Stimulated activated CD4-positive, alpha-beta T cell treated with anti-CD3 and anti-CD28 coated beads, Interleukin-1b, Interleukin-23, amount 100 ng/mL, for 24 hours (primary cell): ENCODE measurements at places on chromosomes 12 and 14.

- no peak for DNase-seq
These were observed 68.4 kb upstream of the FAM222A start for GRCh38 chr12:109645194-109645593.

GRCh38 chr12:23002381-23002780 lies 377.4 kb downstream of the ETNK1 start:
- DNase-seq, result no peak

- DNase-seq, result no peak
These were observed 278.3 kb downstream of the AKAP6 start for GRCh38 chr14:32607399-32607798.

GRCh38 chr14:24659916-24660570 lies 26.1 kb upstream of the GZMB start:
- DNase-seq, result no peak

DNA sequence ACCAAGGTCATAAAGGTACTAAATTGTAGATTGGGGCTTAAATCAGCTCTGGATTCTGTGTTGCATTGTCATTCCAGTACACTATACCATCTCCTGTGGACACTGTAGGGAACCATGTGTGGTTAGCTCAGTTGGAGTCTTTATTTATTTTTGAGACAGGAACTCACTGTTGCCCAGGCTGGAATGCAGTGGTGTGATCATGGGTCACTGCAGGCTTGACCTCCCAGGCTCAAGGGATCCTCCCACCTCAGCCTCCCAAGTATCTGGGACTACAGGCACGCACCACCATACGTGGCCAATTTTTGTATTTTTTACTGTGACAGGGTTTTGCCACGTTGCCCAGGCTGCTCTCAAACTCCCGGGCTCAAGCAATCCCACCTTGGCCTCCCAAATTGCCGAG lies 6.7 kb downstream of the PAPOLA start:
- DNase-seq, result no peak

- DNase-seq, result no peak
These were observed 16.6 kb downstream of the CCND2 start for GRCh38 chr12:4289998-4290790.

GRCh38 chr12:10392394-10392930 lies 2.6 kb upstream of the KLRK1 start:
- DNase-seq, result no peak

DNA sequence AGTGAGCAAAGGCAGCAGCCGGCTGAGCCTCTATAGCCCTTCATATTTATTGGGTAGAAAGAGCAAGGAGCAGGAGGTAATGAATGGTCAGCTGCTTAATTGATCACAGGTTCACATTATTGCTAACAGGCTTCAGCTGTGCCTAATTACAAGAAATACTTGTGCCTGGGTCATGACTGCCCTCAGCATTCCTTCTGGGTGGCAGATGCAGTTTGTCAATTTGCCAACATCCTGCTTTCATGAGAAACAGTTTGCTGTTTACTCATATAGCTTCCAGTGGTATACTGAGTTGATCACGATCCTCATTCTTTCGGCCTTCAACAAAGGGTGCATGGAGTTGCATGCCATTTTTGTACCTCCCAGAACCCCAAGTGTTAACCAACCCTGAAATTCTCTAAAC lies 81.0 kb upstream of the PLEKHG7 start:
- DNase-seq, result no peak

GRCh38 chr12:68630598-68630997 lies 19.9 kb downstream of the RAP1B start:
- no peak for DNase-seq

DNA sequence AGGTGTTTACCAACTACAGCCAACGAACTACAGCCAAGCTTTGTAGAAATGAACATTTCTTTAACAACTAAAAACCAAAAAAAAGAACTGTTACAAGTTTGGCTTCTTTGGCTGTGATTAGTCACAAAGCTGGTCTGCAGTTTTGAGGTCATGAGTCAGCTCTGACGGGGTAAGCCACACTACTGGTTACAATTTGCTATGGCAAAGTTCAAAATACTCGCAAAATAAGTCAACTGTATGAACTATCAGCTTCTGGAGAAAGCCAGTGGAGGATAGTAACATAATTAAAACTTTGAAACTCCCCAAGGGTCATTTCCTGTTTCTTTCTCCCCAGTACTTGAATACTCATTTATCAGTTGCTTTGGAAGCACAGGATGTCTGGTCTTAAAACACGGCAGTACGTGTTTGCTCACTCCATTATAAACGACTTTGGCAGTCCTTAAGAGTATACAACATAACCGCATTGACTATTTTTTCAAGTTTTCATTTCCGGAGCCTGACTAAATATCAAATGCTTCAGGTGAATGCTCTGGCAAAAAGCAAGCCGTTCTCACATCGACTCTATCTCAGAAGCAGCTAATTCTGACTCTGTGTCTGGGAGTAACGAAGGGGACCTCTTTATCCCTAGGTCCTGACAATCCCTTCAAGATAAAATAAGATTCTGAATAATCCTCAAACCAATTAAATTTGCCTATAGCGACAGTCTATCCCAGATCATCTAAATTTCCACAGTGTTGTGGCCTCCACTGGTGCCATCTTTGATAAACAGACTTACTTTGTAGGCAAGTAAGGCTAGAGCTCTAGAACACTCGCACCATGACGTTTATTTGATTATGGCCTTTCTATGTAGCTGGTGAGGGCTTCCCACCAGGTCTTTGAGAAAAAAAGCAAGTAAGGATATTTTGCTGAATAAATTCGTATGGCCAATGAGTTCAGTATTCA lies 10.6 kb downstream of the PHLDA1 start:
- DNase-seq, result peak; percentile 59

DNA sequence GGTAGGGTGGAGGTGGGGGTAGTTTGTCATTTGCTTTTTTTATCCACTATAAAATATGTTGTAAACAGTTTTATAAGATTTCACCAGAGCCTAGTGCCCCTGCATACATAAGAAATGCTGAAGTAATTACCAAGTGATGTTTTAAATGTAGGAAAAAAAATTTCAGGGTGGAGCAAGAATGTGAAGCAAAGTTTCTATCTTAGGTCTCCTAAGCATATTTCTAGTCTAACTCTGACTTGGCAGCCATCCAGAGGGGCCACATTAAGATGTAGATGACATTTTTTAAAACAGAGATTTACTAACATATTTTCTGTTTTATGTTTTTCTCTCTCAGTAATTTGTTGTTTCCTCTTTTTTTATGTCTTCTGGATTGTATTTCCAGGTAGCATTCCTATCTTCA lies 15.8 kb upstream of the KRAS start:
- DNase-seq, result no peak

DNA sequence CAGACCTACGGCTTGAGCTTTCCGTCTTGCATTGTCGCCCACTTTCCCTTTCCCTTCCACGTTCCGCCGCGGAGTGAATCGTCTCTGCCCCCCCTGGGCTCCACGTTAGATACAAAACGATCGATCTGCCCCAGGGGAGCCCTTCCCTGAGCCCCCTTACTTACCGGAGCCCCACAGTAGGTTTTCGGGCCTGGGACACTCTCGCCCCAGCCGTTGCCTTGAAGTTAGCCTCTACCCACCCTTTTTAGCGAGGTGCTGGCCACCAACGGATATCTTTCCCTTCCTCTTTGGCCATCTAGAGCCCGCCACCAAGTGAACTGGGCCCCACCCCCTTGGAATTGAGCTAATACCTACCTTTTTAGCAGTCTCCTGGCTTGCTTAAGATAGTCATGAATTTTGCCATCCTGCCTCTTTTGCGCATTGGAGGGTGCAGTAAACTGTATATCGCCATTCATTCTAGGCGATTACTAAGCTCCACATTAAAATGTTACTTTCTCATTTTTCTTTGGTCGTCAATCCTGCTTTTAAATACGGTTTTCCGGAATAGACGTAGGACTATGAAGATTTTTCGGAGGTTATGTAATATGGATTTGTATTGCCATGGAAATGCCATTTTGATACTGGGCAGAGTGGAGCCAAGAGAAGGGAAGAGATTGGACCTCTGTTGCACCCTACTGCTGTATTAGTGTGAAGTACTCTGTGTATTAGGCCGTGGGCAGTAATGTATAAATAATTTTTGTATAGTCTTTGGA lies 764 bp downstream of the RBM25 start:
- no peak for DNase-seq

- no peak for DNase-seq
These were observed 35.7 kb upstream of the HIF1A start for GRCh38 chr14:61659582-61659981.

GRCh38 chr12:12807970-12808702 lies 5.0 kb upstream of the DDX47 start:
- DNase-seq, result no peak

- no peak for DNase-seq
These were observed 98.9 kb downstream of the PRKCH start for GRCh38 chr14:61420326-61420725.

- no peak for DNase-seq
These were observed 35.7 kb upstream of the BEGAIN start for GRCh38 chr14:100622708-100623485.

- no peak for DNase-seq
These were observed 308.1 kb downstream of the AACS start for GRCh38 chr12:125373375-125373774.

- DNase-seq, result no peak
These were observed 86.5 kb upstream of the CEP83 start for GRCh38 chr12:94545935-94546771.

DNA sequence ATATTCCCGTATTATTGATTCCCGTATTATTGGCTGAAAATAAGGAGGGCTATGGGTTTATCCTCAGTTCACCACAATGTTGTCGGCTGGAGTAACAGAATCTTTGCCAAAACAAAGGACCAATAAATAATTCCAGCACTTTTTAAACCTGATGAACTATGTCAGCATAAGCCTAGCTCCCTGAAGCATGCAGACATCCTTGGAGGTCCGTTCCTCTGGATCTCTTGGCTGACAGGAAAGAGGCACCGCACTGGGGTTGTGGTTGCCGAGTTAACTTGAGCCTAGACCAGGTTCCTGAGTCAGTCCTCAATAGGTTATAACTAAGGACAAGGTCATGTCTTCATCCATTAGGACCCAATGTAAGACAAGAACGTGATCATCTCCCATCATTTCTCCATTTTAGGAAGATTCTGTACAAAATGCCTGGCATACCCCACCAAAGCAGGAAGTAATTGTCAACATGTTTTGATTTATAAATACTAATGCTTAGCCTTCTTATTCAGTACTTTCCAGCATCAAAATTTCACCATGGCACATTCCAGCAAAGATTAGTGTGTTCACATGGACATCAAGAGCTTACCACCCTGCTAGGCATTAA lies 36.6 kb downstream of the NID2 start:
- no peak for DNase-seq

DNA sequence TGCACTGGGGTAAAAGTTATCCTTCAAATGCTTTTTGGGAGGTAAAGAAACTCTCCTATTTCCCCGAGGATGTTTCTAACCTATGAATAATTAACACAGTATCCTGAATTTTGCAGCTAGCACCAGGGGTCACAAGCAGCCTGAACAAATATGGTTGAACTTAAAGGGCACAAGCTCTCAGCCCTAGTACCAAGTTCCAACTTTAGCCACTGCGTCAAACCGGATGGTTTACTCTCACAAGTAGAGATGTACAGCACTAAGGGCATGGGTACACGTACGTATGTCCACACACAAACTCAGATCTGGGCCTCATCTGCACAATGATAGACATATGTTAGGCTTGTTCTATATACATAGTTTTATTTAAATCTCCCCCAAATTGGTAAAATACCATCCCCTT lies 4.7 kb downstream of the CCDC88C start:
- DNase-seq, result no peak

GRCh38 chr14:55188686-55189295 lies 2.6 kb downstream of the DLGAP5 start:
- DNase-seq, result no peak

GRCh38 chr14:27427796-27428195 lies 830.0 kb upstream of the NOVA1 start:
- no peak for DNase-seq

DNA sequence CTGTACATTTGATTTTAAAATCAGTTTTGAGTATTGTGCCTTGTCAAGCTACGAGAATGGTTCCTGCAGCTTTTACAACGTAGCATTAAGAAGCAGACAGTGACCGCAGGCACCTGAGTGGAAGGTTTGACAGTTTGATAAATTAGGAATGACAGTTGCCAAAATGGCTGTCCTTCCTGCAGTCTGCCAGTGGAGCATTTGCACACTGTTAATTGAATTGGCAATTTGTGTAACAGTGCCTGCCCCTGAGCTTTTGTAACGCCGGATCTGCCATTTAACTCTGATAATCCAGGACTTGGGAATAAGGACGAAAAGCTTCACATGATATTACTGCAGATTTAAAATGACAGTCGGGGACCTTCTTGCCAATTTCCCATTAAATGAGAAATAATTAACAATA lies 385.3 kb downstream of the NPAS3 start:
- no peak for DNase-seq

- no peak for DNase-seq
These were observed 2.8 kb downstream of the RAPGEF3 start for GRCh38 chr12:47755655-47756562.

GRCh38 chr12:76738824-76739579 lies 24.9 kb upstream of the ZDHHC17 start:
- DNase-seq, result no peak

- DNase-seq, result no peak
These were observed 183.9 kb downstream of the NTF3 start for GRCh38 chr12:5615760-5616159.

GRCh38 chr12:4275016-4275869 lies 1.7 kb downstream of the CCND2 start:
- DNase-seq, result no peak

- DNase-seq, result no peak
These were observed 62.7 kb downstream of the EEA1 start for GRCh38 chr12:92866418-92866817.
